NCI-H2081 treated with DMSO at 0.1 percent for 48 hours (cell line): ENCODE measurements at places on chromosomes 5 and 9.
A peak's percentile ranks its signal among the peaks of the same experiment; 100 is the strongest.

DNA sequence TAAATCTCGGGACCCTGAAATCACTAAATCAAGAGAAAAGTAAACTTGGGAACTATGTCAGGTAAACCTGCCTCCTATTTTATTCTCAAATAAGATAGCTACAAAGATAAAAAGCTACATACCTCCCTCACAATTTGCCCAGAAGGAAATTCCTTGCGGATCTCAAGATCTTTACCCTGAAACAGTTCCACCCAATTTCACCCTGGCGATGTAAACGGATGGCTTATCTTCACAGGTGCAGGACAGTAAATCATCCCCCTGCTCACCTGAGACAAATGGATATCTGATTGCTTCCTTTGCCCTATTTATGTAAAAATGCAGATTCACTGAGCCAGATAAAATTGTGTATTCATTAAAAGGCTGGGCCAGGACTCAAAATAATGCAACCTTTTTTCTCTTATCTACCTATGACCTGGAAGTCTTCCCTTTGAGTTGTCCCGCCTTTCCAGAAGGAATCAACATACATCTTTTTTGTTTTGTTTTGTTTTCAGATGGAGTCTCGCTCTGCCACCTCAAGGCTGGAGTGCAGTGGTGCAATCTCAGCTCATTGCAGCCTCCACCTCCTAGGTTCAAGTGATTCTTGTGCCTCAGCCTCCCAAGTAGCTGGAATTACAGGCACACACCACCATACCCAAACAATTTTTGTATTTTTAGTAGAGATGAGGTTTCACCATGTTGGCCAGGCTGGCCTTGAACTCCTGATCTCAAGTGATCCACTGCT, 13.8 kb downstream of the TMEM267 start:
- no peak for DNase-seq

DNA sequence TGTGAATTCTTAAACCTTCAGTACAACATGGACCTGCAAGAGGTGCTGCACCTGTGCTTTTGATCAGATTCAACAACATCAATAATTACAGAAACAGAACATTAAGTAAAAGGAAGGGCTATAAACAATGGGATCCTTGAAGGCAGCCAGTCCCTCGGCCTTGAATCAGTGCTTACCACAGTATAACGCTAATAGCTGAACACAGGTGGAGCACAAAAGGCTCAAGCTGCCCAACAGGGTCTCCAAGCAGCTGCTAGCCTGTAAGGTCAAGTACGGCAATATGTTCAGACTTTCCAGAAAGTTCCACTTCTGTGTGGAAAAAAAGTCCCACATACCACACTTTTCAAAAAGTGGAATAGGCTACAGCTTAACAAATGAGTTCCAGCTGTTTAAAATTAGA, 61.9 kb upstream of the ITGA1 start:
- no peak for DNase-seq

- DNase-seq, result no peak
Observed at GRCh38 chr9:38066914-38067858, 1.8 kb downstream of the SHB start.

DNA sequence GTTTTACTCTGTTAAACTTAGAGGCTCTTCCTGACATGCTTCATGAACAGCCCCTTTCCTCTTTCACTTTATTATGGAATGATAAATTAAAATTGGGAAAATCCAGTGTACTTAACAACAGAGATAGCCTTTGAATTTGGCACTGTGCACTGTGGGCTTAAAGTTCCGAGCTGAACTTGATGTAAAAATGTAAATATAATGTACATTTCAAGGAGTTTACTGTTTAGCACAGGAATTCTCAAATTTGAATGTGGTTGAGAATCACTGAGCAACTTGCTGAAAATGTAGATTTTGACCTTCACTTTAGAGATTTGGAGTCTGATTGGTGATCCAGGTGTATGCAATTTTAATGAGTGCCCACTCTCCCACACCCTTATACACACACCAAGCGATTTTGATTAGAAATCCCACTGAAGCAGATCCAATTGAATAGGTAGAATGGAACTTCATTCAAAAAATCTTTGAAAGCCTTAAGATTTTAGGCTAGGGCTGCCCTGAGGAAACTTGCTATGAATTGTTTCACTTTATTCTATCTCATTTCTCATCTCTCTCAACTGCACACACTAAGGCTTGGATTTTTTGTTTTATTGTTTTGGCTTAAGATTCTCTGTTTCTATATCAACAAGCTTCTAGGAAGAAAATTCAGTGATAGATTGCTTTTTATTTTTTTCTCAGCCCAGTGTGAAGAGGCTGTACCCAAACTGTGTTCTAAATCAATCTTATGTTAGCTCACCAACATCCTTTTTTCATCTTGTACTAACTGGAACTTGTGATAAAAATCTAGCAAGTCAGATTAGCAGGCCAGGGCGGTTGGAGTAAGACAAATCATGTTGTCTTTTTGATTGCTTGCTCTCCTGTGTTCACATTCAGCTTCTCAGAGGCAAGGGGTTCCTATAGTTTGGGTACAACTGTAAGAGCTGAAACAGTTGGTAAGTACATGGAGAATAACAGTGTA, 22.9 kb downstream of the NUDT12 start:
- DNase-seq, result no peak

DNA sequence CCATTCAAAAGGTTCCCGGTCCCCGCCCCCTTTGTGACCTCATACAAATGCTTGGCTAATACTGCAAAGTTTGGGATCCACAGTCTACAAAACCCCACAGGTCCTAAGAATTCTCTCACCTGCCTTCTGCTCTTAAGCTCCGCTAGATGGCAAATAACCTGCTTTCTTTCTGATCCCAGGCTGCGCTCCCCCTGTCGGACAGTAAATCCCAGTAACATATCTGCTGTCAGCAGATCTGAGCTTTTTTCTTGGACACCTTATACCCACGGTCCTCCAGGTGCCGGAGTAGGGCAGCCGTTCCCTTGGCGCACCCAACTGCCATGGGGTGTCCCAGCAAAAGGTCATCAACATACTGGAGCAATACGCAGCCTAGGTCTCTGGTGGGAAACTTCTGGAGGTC, 39.0 kb upstream of the PPP1R26 start:
- no peak for DNase-seq

- DNase-seq, result no peak
Observed at GRCh38 chr5:163596608-163597315, 91.3 kb downstream of the MAT2B start.

DNA sequence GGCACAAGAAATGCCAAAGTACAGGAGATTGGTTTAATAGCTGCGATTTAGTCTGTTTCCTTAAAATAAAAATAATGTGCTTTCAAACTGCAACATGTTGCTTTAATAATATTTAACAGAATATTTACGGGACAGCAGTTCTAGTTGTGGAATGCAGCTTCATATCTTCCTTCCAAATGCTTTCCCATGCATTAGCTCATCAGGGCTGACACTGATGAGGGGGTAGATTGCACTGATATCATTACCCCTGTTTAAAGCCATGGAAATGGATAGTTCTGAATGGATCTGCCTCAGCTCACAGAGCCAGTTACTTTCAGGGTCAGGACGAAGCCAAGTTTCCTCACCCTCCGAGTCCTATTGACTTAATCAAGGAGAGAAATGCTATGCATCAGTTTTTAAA, 93.2 kb upstream of the OSMR start:
- DNase-seq, result no peak

DNA sequence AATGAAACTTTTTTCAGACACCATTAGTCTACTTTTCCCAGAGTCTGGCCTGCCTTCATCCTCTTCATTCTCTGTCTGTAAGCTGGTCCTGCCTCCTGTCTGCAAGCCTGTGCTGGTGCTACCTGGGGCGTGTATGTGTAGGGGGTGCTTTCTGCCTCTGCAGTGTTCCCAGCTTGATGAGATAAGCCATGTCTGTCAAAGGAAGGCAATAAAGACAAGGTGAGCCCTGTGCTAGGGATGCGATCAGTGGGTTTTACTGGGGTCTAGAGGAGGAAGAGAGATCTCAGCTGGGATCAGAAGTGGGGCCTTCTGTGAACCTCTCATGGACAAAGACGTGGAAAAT, 78.0 kb upstream of the TGFBR1 start:
- DNase-seq, result no peak

- no peak for DNase-seq
Observed at GRCh38 chr5:78328585-78329173, 31.7 kb upstream of the SCAMP1 start.

GRCh38 chr9:126398403-126399058, 71.9 kb downstream of the MVB12B start:
- no peak for DNase-seq

DNA sequence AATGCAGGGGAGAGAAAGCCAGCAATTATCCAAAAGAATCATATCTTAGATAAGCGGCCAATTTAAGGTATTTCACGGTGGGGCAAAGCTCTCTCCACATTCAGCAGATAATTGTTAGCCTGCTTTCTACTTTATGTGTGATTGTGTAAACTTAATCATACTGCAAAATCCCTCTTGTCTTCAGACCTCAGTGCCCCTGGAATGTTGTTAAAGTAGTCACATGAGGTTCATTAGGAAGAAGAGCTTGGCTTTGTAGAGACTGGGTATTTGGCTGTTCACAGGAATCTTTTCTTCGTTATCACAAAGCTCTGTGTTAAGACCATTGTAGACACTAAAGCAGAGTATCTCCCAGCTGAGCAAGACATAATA, 127.0 kb downstream of the RFK start:
- DNase-seq, result no peak

GRCh38 chr5:163770625-163771024, 265.2 kb downstream of the MAT2B start:
- DNase-seq, result no peak

- no peak for DNase-seq
Observed at GRCh38 chr5:115725522-115725921, 90.9 kb downstream of the CDO1 start.

GRCh38 chr9:83665580-83666200, 42.1 kb downstream of the UBQLN1 start:
- no peak for DNase-seq

GRCh38 chr5:96751203-96752169, 56.3 kb downstream of the ERAP1 start:
- no peak for DNase-seq

DNA sequence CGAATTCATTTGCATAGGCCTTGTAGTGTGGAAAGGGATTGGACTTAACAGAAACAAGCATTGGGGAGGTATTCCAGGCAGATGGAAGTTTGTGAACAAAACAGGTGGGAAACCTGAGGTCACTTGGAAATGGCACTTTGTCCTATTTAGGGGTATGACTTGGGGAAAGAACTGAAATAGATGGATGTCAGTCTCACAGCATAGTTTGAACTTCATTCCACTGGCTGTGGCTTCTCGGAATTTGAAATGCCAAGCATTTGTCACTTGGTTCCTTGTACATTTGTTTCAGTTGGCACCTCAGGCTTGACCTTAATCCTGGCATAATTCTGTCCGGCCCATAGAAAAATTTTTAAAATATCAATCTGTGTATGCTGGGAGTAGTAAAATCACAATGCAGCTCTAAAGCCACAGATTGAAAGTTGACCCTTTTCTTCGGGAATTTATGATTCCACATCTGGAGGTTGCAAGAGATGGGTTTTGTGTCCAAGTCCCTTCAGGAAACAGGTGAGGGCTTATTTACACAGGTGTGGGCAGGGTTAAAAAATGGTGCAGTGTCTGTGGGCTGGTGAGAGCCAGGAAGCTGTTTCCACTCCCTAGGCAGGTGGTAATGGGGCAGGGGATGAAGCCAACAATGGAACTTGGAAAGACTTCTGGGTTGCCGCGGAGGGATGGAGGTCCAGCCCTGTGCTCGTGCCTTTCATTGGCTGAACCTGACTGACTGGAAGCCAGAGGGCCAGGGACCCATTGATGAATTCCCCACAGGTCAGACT, 39.2 kb upstream of the PDE8B start:
- no peak for DNase-seq

DNA sequence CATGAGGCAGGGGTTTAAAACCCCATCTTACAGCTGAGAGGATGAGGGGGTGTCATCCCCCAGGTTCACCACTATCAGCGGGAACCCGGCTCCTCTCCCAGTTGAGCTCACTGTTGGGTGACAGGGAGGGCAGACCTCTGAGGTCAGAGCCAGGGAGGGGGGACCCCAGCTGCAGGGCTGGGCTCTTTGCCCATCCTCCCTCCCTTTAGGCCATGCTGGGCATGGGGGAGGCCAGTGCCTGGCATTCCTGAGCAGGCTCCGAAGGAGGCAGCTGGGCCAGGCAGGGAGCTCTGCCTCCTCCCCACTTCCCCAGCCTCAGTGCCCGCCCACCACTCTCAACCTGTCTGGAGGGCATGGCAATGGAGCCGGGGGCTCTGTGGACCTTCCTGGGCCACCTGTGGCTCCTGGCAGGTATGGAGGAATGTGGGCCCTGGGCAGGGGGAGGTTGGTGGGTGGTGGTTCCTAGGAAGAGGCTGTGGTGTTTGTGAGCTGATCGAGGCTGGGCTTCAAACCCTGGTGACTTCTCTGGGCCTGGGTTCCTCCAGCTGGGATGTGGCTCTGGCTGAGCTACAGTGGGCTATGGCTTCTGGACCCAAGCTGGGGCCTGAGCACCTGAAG, 12.6 kb downstream of the CRB2 start:
- no peak for DNase-seq

- peak; percentile 49 for DNase-seq
Observed at GRCh38 chr9:5832538-5833529, at the start of gene ERMP1. Gene ERMP1 (minus strand): TSS chr9:5833117. CDS start chr9:5833027, 90 bp downstream.

DNA sequence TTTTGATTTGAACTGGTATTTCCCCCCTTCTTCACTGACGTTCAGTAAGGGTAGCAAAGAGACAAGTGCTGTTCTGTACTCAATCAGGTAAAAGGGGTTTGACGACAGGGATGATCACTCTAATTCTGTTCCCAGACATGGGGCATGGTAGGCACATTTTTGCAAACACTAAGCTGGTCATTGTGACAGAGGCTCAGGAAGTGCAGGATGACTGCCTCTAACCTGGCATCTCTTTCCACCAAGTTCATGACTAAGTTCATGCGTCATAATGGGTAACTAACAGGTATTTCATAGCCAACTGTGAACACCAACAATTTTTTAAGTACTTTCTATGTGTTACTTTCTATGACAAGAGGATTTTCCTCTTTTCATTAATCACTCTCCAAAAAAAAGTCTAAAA, 166.5 kb downstream of the MAPKAP1 start:
- DNase-seq, result no peak

- DNase-seq, result no peak
Observed at GRCh38 chr5:171978016-171978415, 28.4 kb downstream of the FBXW11 start.

DNA sequence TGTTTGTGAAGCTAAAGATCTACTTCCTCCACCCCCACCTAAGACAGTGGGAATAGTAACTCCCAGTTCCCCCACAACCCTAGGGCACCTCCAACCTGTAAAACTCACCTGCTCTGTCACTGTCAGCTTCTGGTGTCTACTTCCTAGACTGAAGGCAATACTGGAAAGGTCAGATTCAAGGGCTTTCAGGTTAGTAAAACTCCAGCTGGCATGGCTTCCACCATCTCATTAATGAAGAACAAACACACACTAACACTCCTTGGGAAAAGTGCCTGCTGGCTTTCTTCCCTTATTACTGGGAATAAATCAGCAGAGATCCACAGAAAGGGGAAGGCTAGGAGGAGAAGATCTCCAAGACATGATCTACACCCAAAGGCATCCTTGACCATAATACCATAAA, 109.9 kb downstream of the TMEM174 start:
- DNase-seq, result no peak

DNA sequence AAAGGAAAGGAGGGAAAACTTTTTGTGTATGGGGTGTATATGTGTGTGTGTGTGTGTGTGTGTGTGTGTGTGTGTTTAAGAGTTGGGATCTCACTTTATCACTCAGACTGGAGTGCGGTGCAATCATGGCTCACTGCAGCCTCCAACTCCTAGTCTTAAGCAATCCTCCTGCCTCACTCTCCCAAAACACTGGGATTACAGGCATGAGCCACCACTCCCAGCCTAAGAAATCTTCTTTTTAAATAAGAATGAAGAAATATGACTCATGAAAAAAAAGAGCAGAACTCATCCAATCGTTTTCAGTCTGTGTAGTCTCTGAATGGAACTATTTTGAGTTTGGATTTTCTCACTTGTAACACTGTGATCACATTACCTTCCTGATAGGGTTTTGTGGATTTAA, 601.5 kb downstream of the ACTL7B start:
- DNase-seq, result no peak
